T follicular helper cell (primary cell): ENCODE measurements at places on chromosomes 6 and 20.

DNA sequence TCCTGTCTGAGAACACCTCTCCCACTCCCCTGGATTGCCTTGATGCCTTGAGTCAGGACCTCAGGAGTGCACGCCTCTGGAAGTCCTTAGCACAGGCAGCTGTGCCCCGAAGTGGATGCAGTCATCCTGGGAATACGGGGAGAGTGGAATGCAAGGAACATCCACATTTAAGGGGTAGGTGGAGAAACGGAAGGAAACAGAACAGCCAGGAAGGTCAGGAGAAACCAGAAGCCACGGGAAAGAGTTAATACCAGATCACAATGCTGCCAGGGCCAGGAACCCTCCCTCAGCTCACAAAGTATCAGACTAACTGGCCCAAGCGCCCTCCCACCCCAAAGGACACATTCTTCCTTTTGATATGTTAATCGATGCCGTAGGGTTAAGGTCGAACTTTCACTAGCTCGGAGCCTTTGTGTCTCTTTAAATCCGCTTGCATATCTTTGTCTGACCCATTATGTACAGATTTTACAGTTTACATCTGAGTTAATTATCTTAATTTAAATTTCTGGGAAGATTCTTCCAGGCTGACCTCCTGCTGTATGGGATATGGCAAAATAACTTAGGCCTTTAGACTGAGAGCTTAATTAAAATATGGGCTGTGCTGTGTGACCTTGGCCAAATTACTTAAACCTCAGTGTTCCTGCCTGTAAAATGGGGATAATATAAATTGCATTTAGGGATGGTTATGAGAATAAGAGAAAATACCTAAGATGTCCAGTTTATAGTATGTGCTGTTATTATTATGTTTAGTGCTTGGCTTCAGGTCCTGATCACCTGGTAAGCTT is 24.0 kb upstream of the CCND3 start:
- DNase-seq: no peak

- no peak for DNase-seq
Measured at GRCh38 chr20:15278041-15278440, 940.6 kb upstream of the FLRT3 start.

GRCh38 chr20:23060629-23061028 is 11.2 kb upstream of the THBD start:
- no peak for DNase-seq

GRCh38 chr6:130118236-130118635 is 99.9 kb downstream of the L3MBTL3 start:
- no peak for DNase-seq

DNA sequence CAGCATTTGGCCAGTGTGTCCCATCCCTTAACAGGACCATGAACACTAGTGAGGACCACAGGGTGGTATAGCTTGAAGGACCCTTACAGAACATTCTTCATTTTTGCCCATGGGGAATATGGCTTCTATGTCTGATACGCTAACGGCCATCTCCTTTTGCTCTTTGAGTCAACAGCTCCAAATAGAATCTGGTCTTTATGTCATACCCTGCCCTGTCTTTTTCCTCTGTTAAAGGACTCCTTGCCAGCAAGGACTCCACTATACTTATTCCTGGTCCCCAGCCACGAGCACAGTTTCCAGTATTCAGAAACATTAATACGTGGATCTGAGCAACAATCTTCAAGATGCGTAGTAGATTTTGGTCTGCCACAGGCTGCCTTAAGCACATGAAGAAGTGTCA is 22.5 kb downstream of the SERPINB1 start:
- no peak for DNase-seq

DNA sequence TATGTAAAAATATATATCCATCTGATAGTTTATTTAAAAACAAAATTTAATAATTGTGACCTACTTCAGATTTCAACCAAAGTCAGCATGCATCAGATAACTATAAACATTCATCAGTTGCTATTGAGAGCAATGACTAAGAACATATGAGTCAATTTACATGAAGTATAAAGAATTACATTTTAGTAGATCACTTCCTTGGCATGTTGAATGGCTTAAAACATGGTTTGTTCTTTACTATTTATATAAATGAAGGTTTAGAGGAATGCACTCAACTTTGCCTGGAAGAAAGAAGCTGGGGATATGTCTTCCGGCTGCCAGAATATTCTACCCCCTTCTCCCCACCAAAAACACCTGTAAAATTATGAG is 6.4 kb upstream of the FAM217A start:
- DNase-seq: no peak

DNA sequence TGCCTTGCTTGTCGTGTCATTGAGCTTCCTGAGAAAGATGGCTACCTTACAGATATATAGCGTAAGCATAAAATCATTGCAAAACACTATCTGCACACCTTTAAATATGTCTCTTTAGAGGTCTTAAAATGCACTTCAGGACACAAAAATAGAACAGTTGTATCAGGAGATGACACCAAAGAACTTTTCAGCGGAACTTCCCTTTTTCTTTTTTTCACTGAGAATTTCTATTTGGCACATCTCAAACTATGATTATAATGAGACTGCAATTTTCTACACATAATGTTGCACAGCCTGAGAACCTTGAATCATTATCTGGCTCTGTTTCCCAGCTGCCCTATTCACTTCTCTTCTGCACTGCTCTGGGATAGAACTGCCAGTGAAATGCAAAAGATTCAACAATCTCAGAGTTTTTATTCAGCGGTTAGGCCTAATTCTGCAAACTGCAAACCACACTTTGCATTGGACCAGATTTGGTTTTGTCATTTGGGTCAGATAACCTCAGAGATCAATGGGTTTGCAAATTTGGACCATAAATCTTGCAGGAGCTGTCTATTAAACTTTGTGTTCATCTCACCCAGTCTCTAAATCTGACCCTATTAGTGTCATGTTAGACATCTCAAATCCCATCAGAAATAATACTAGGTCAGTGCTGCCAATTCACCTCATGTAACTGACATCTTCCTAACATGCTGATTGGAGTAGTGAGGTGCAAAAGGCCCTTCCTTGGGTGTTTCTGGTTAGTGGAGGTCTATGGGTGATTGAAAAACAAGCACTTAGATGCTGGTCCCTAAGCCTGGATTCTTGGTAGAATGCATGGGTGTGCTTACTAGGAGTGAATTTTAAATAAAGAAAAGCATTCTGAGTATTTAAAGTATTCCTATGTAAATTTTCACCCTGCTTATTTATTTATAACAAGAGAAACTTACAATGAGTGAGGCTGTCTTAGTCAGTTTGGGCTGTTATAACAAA is 382.7 kb downstream of the UTRN start:
- DNase-seq: no peak

- DNase-seq: no peak
Measured at GRCh38 chr6:163804991-163805390, 390.5 kb downstream of the QKI start.

GRCh38 chr6:80553071-80553740 is 446.7 kb downstream of the BCKDHB start:
- no peak for DNase-seq
